ENCODE measurements at places on chromosomes 4 and X.

DNA sequence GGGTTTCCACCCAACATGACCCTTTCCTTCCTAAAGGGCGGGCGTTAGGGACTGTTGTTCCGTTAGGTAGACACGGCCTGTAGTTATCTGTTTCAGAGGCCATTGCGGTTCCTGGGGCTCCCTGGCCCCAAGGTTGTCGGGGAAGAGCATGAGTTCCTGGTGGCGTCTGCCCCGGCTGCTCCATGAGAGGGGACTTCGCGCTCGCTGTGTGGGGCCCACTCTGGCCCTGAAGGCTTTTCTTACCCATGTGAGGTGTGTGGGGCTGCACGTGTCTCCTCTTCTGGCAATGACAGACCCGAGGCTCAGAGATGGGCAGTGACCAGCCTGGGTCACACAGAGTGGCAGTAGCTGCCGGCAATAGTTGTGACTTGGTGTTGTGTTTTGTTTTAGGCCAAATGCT lies 9.1 kb downstream of the TADA2B start:
- no peak for DNase-seq

DNA sequence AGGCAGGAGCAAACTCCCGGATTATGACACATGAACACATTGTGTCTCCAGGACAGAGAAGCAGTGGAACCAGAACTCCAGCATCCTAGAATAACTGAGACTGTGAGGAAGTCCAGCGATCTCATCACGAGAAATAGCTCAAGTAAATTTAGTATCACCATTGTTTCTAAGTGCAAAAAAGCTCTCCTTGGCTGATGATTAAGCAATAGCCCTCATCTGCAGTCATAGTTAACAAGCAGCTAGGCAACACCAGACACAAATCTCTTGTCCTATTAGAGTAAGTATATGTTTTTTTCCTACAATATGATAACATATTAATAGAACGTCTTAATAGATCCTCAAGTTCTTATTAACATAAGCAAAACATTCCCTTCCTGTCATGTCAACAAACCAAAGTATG lies 2.4 kb upstream of the CFAP299 start:
- no peak for DNase-seq

- no peak for DNase-seq
Observed at GRCh38 chr4:105605493-105605892, 53.1 kb downstream of the ARHGEF38 start.

DNA sequence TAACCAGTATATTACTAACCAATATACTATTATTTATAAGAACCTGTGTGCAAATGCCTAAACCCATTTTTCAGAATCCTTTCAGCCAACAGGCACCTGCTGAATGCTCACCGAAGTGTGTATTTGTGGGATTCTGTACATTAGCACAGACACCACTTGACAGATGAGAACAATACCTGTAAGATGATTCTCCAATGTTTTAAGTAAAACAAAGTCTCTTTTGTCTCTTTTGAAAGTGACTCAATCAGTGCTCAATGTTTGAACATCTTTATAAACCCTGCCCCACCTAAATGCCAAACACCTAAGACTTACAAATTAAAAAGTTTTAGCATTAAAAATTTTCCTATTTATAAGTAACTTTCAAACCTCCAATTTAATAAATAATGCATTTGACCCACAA lies 763 bp downstream of the ASB9 start:
- no peak for DNase-seq

DNA sequence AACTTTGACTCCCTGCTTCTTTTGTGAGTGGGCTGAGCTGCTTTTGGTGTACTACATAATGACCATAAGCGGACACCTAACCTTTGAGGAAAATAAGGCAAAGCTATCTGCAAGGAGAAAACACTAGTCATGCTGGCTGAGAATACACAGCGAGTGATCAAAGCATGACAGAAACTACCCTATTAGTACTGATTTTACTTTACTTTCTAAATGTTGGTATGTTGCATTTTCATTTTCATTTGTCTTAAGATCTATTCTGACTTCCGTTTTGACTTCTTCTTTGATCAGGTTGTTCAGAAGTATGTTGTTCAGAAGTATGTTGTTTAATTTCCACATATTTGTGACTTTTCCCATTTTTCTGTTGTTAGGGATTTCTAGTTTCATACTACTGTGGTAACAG lies 361.1 kb downstream of the TRAM1L1 start:
- DNase-seq, result no peak

GRCh38 chr4:152525878-152526277 lies 10.0 kb downstream of the FBXW7 start:
- no peak for DNase-seq

GRCh38 chrX:51743179-51743957 lies at the start of gene GSPT2:
Gene GSPT2, plus strand, starts transcription at chrX:51743442. Its CDS starts 185 bp downstream, at chrX:51743627.
- DNase-seq, result peak; percentile 78

DNA sequence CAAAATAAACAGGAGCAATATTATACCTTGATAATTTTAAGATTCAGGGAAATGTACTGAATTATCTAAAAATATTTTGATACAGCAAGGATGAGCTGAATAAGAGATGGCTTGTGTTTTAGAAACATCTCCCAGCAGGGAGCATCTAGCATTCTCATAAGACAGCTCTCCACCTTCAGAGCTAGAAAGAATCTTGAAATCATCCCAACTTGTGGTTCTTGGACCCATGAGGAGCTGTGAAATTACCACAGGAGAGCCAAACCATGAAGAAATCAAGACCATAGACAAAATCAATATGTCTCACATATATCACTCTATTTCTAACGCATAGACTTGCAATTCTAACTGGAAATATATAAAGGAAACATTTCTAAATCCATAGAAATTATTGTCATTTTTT lies 210.6 kb upstream of the DKK2 start:
- no peak for DNase-seq

GRCh38 chr4:8700531-8700930 lies 108.0 kb downstream of the CPZ start:
- no peak for DNase-seq

DNA sequence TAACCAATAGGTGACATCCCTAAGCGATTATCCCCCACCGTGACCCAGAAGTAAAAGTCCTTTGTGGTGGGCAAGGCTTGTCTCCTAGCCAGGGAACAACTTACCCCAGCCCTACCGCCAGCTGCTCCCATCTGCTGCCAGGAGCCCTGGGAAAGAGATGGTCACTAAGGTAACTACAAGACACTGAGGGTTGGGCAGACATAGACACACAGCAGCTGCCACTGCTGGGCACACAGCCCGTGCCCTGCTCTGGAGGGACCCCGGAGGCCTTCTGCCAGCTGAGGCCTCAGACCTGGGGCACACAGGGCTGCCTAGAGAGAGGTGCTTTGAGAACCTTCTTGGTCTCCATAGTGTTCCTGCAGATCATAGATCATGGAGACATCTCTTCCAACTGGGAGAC lies 53.0 kb upstream of the PROM1 start:
- DNase-seq, result no peak

GRCh38 chr4:173426064-173426463 lies 27.1 kb upstream of the SCRG1 start:
- DNase-seq, result no peak

DNA sequence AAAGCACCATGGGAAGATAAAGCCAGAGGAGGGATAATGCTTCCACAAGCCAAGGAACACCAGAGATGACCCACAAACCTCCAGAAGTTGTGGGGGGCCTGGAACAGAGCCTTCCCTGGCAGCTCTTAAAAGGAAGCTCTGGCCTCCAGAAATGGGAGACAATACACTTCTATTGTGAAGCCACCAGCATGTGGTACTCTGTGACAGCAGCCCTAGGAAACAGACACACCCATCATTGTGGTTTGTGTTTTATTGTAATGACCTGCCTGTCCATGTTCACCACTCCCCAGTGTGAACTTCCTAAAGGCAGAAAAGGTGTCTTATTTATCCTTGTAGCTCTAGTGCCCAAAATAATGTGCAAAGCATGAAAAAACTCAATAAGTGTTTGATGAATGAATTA lies 264.1 kb upstream of the GATB start:
- no peak for DNase-seq

DNA sequence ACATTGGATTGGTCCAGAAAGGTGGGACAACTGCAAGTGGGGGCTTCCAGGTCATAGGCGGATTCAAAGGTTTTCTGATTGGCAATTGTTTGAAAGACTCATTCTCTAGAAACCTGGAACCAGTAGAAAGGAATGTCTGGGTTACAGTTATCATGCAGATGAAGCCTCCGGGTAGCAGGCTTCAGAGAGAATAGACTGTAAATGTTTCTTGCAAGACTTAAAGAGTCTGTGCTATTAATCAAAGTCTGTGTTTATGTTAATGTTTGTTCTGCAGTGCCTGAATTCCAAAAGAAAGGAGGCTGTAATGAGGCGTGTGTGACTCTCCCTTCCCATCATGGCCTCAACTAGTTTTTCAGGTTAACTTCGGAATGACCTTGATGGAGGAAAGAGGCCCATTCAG lies 43.9 kb upstream of the GC start:
- DNase-seq, result no peak

GRCh38 chr4:138595171-138595570 lies 353.0 kb upstream of the SLC7A11 start:
- DNase-seq, result no peak

GRCh38 chrX:72409993-72410392 lies 104.3 kb upstream of the CITED1 start:
- DNase-seq, result no peak

DNA sequence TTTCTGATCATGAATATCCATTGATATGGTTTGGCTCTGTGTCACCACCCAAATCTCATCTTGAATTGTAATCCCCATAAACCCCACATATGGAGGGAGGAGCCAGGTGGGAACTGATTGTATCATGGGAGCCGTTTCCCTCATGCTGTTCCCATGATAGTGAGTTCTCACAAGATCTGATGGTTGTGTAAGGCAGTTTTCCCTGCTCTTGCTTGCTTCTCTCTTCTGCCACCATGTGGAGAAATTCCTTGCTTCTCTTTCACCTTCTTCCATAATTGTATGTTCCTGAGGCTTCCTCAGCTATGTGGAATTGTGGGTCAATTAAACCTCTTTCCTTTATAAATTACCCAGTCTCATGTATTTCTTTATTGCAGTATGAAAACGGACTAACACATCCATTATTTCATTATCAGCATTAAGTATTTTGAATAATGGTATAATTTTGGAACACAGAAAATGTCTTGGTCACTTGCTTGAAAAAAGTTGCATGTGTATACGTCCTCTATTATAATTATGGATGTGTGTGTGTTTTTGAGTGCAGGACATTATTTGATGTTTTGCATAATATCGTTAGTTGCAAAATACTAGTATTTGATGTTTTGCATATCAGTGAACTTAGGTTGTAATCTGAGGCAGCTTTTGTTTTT lies 334.6 kb downstream of the PCDH10 start:
- no peak for DNase-seq

- peak; percentile 89 for DNase-seq
Observed at GRCh38 chrX:53288189-53288588, 6.8 kb upstream of the IQSEC2 start.

DNA sequence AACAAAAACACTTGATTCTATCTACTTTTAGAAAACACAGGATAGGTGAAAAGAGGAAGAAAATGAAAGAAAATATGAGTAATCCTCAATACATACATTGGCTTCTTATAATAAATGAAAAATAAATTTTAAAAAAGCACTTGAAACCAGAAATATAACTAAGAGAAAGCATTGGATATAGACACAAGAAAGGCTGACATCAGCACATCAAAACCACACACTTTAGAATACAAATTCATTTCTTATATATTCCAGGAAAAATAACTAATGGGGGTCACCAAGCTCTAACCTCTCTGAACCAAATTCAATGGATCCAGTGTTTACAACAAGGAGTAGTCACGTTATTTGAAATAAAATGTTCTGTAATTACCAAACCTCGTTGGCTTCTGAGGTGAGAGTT lies 133.5 kb downstream of the REELD1 start:
- no peak for DNase-seq

- DNase-seq, result no peak
Observed at GRCh38 chrX:136850441-136851175, 29.9 kb downstream of the RBMX start.

GRCh38 chr4:169071747-169072146 lies 61.7 kb upstream of the CBR4 start:
- no peak for DNase-seq

GRCh38 chrX:145821291-145821897 lies 3.8 kb downstream of the SLITRK2 start:
- DNase-seq, result peak; percentile 65

- no peak for DNase-seq
Observed at GRCh38 chr4:100591161-100591876, 73.5 kb upstream of the EMCN start.

GRCh38 chr4:110034026-110034393 lies 121.3 kb downstream of the EGF start:
- DNase-seq, result no peak

DNA sequence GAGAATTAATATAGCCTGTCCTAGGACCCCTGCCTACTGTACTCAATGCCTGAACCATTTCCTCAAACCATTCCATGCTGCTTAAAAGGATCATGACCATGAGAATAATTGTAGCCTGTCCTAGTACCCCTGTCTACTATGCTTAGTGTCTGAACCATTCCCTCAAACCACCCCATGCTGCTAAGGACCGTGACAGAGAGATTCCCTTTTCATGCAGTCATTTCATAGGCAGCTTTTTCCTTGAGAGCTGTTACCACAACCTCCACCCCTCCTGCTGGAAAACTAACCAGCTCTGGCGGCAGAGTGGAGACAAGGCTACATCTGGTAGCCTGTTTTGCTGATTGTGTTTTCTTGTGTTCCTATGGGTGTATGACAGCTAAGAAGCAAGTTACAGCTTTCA lies 174.9 kb upstream of the SMARCAD1 start:
- peak; percentile 11 for DNase-seq

- no peak for DNase-seq
Observed at GRCh38 chrX:42175843-42176242, 252.5 kb upstream of the CASK start.
